Stimulated activated CD8-positive, alpha-beta memory T cell treated with anti-CD3 and anti-CD28 coated beads, Interleukin-7, amount 100 ng/mL, for 48 hours (primary cell): ENCODE measurements at places on chromosomes 12 and 14.

DNA sequence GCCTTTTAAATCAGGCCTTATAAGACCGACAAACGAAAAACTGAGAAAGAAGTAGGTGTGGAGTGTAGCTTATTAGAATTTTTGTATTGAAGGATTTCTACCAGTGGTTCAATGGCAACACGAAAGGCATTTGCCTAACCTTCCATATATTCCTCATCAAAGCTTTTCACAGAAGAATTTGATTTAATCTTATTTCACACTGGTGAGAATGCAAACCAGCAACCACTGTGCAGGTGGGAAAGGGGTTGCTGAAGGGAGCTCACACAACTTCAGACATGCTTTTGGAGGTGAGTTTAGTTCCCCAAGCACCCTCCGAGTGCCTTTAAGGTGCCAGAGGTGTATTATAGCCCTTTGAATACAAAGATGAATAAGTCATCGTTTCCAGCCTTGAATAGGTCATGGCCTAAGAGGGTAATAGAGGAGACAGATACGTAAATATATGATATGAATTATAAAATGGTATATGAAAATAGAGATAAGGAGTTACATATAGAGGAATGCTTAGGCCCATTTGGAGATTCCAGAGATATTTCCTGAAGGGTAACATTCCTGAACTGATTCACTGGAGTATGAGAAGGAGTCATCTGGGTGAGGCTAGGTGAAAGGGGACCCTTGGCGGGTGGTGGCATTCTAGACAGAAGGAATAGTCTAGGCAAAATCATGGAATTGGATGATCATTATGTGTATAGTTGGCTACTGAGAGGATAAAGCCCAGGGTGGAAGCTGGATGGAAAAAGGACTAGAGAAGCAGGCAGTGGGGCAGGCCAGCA, 6.4 kb downstream of the ERP27 start:
- DNase-seq, result no peak

GRCh38 chr12:113292091-113292490, 42.8 kb downstream of the SLC8B1 start:
- DNase-seq, result no peak

- DNase-seq, result no peak
These were observed 350.6 kb downstream of the CACNA1C start for GRCh38 chr12:2403221-2403976.

DNA sequence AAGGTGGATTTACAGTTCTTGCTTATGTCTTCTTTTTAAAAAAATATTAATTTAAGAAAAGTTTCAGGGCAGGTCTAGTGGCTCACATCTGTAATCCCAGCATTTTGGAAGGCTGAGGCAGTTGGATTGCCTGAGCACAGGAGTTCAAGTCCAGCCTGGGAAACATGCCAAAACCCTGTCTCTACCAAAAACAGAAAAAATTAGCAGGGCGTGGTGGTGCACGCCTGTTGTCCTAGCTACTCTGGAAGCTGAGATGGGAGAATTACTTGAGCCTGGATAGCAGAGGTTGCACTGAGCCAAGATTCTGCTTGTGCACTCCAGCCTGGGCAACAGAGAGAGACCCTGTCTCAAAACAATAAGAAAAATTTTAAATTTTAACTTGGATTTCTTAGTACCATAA, 5.4 kb upstream of the TAS2R46 start:
- no peak for DNase-seq

- no peak for DNase-seq
These were observed 212.8 kb upstream of the SYT1 start for GRCh38 chr12:78651755-78652154.

- DNase-seq, result no peak
These were observed 98.6 kb downstream of the PELI2 start for GRCh38 chr14:56216626-56217379.

GRCh38 chr12:64010069-64010686, 165.7 kb downstream of the SRGAP1 start:
- no peak for DNase-seq

- DNase-seq, result no peak
These were observed 71.9 kb downstream of the GSC start for GRCh38 chr14:94697773-94698556.

- DNase-seq, result no peak
These were observed 746.1 kb downstream of the C12orf50 start for GRCh38 chr12:87283111-87283510.

DNA sequence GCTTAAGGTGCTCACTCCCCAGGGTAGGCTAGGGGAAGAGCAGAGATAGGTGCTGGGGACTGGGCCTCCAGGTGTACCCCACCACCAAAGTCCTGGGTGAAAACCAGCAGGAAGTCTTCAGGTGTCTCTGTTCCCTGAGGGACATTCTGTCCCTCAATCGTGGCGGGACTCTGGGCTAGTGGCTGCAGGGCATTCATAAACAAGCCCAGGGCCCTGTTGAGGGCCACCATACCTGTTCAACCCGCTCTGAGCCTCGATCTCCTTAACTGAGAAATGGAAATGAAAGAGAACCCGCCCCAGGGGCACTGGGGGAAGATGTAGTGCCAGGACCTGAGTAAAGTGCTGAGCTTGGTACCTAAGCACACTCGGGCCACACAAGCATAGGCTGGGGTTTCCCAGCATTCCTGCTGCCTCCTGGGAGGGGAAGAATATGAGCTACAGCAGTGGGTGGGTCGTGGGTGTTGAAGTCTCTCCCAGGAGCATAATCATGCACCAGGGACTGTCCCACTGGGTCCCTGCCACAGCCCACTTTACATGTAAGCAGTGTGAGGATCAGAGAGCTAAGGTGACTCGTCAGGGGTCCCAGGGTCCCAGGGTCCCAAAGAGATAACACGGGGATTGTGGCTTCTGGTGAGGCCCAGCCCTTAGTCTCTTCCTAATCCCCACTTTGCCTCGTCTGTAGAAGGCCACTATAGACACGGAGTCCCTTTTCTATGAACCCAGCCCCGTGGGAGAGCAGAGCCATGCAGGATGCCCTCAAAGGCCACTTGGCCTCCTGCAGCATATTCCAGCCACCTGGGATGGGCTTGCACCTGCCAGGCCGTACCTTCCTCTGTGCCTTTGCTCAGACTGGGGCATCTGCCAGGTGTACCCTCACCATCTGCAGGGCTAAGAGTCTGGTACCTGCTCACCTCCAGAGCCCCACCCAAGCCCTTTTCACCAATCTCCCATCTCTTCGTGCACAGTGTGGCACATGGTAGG, 14.4 kb downstream of the FAM222A start:
- DNase-seq, result no peak

- DNase-seq, result no peak
These were observed 33.9 kb downstream of the MIA2 start for GRCh38 chr14:39267608-39268005.

DNA sequence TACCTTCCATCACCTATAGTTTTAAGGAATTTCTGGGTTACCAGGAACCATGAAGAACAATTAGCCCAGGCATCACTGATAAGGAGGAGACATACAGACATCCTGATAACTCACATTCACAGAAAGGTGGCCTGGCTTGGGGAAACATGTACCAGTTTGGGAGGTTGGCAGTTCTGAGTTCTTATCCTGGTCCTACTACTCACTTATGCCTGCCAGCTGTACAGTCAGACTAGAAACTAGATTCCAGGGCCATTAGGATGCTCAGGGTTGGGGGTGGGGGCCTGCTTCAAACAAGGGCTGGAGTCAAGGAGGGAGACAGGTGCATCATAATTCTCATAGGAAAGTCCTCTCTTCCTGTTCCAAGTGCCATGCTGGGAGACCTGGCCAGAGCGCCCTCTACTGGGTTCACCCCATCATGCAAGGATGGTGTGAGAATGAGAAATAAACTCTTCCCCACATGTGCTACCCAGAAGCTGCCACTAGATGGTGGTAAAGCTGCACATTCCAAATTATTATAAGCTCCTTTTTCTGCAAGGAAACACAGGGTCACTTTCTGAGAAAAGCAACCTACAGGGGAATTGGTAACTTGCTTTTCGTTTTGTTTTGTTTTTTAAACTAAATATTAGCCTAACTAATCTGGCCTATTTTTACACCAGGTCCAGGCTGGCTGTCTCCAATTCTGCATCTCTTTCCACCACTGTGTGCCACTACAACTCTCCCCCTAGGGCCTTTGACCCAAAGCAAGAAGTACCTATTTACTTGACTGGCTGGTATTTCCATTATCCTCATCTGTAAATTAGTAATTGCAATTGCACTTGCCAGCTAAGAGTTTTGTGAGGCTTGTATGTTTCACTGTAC, 14.5 kb downstream of the OAS2 start:
- DNase-seq, result peak; percentile 39

DNA sequence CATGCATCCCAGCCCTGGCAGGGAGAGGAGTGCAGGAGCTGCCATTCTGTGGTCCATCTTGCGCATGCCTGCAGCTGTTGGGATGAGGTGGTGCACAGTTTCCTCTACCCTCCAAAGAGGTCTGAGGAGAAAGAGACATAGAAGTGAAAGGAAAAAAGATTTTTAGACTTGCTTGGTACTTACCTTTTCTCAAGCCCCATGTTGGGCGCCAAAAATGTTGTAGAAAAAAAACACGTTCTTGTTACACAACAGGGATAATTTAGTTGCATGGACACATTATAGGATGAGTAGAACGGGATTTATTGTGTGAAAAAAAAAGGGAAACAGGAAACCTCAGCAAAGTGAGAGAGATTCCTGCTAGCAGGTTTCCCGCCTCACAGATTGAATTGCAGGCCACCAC, 244.4 kb upstream of the GARIN2 start:
- DNase-seq, result no peak

- no peak for DNase-seq
These were observed 36.0 kb downstream of the NTF3 start for GRCh38 chr12:5467931-5468330.

DNA sequence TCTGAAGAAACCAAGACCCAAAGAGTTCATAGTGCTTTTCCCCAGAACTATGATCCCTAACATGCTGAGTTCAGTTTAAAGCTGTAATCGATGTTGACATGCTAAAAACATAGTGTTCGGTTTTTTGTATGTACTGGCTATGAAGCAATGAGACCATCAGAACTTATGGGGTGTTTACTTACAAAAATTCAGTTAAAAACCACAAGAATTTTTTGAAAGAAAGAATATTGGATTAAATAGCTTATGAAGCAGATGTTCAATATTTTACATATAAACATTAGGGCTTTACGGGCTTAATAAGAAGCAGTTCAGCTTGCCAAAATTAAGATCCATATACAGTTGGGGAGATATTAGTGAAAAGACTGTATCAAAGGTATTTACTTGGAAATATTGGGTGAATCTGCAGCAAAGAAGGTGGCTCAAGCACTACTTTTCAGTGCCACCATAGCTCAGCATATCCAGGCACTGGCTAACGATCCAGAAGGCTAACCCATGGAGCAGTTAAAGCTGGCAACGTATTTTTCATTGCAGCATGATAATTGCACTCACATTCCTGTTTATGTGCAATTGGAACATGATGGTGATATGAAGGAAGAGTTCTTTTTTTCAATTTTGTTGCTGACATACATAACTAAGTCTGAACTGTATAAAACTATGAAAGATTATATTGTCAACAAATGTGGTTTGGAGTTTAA, 125.9 kb downstream of the EFCAB11 start:
- no peak for DNase-seq

- DNase-seq, result no peak
These were observed 92.9 kb upstream of the DIO2 start for GRCh38 chr14:80304125-80304766.

- DNase-seq, result no peak
These were observed 150.3 kb upstream of the PTPRQ start for GRCh38 chr12:80293759-80294158.

- DNase-seq, result no peak
These were observed 12.2 kb downstream of the UBR7 start for GRCh38 chr14:93219103-93219726.

- no peak for DNase-seq
These were observed 3.7 kb upstream of the LPCAT3 start for GRCh38 chr12:7021956-7022355.

- no peak for DNase-seq
These were observed 2.5 kb downstream of the SLC38A1 start for GRCh38 chr12:46266382-46266791.

DNA sequence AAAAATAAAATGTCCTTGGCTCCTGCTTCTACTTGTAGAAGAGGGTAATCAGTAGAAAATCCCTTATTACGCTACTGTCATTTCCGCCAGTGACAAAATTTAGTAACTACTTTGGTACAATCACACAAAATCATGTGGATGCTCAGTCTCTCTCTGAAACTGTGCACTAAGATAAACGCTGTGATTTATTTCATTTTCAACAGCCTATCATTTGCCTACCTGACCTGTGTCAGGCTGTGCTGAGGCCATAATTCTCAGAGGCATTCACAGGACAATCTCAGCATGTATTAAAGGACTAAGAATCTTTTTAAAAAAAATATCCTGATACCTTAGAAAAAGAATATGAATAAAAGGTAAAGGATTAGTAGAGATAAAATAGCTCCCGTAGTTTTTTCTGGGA, 226.0 kb downstream of the RASSF9 start:
- no peak for DNase-seq

GRCh38 chr12:51382173-51382572, 9.0 kb downstream of the GALNT6 start:
- DNase-seq, result no peak

DNA sequence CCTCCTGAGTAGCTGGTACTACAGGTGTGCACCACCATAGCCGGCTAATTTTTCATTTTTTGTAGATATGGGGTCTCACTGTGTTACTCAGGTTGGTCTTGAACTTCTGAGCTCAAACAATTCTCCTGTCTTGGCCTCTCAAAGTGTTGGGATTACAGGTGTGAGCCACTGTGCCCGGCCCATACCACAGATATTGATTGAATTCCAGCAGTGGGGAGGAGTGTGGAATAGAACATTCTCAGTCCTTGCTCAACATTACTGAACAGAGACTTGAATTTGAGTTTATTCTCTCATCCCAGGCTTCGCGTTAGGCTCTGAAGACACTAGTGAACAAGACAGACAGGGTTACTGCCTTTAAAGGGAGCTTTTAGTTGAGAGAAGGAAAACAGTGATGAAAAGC, 39.6 kb downstream of the PTPN11 start:
- no peak for DNase-seq

GRCh38 chr14:102088012-102088792, 1.4 kb upstream of the HSP90AA1 start:
- peak; percentile 51 for DNase-seq

DNA sequence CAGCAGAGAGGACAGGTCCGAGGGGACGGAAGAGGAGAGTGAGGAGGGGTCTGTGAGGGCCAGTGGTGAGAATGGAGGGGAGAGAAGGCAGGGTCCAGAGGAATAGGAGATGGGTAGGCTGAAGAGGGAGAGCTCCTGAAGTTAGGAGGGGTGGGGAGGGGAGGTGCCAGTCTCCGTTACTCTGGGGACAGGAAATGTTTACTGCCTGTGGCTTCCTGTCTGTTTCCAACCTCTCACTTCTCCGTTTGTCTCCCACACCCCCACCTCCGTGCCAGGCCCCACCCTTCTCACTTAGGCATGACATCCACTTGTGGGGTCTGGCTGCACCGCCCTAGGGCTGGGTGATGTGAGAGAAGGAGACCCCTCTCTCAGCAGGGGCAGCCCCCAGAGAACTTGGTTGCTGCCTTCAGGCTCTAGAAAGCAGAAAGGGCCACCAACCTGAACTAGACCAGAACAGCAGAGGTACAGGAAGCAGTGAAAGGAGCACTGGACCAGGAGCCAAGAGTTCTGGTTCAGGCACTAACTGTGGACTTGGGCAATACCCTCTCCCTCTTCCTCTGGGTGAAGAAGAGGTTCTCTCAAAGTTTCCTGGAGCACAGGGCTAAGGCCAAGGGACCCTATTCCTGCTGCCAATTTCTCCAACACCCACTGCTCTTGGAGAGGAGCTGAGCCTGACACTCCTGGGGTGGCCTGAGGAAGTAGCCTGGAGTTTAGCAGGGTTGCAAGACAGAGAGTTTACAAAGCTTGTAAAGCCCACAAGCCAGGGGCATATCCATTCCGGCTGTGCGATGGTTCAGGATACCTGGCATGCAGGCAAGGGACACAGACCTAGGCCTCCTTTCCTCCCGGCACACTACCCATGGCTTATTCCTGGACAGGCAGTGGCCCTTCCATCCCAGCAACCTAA, 5.5 kb downstream of the ITGA5 start:
- peak; percentile 41 for DNase-seq
